ENCODE measurements at places on chromosomes 5 and 9. TPM values are rescaled to one million over a fixed set of nuclear protein-coding genes. Genes with fewer than 3 reads are reported as not detected.

The ZNG1C gene
- 22.1 TPM for total RNA-seq

The SLC6A19 gene
- total RNA-seq, result not detected

The IGFBPL1 gene
- not detected for total RNA-seq

The GFPT2 gene
- total RNA-seq, result 63.4 TPM

The NFIL3 gene
- total RNA-seq, result 17.7 TPM

The PTPN3 gene
- 0.17 TPM for total RNA-seq

The SHC3 gene
- 20.9 TPM for total RNA-seq

The NTRK2 gene
- total RNA-seq, result 0.26 TPM

The FBXL7 gene
- total RNA-seq, result 3.3 TPM

The CMBL gene
- 23.1 TPM for total RNA-seq

The SPATA31C1 gene
- not detected for total RNA-seq

The SNCAIP gene
- total RNA-seq, result 0.16 TPM

The CD74 gene
- total RNA-seq, result 0.94 TPM

The TRIP13 gene
- total RNA-seq, result 4.1 TPM

The FGF10 gene
- total RNA-seq, result 0.79 TPM

The ARL10 gene
- total RNA-seq, result 11.3 TPM

The IRX2 gene
- total RNA-seq, result 3.3 TPM

The GABBR2 gene
- total RNA-seq, result 0.43 TPM

The SMC2 gene
- total RNA-seq, result 9.6 TPM

The GRIA1 gene
- total RNA-seq, result 0.16 TPM

The FSTL4 gene
- total RNA-seq, result not detected

The EIF4E1B gene
- total RNA-seq, result not detected

The HAVCR2 gene
- total RNA-seq, result 3.3 TPM

The CCL27 gene
- total RNA-seq, result not detected

The PRUNE2 gene
- total RNA-seq, result 11.3 TPM

The RAD1 gene
- total RNA-seq, result 33.4 TPM

The MACIR gene
- total RNA-seq, result 5.8 TPM

The IFNA13 gene
- not detected for total RNA-seq

The C1QTNF3 gene
- total RNA-seq, result 1.1 TPM

The ABCA1 gene
- total RNA-seq, result 207 TPM

The GLIPR2 gene
- 101 TPM for total RNA-seq

The EXOSC2 gene
- 25.6 TPM for total RNA-seq

The N4BP3 gene
- total RNA-seq, result 1.8 TPM

The MAN1B1 gene
- 73.7 TPM for total RNA-seq

The RANBP3L gene
- under 0.01 TPM for total RNA-seq

The POU5F2 gene
- total RNA-seq, result 0.43 TPM

The PHYHD1 gene
- 16.3 TPM for total RNA-seq

The HAPLN1 gene
- total RNA-seq, result 0.77 TPM

The BRD8 gene
- total RNA-seq, result 43.0 TPM

The ARHGEF37 gene
- 1.8 TPM for total RNA-seq

The SAXO1 gene
- 0.09 TPM for total RNA-seq

The PLPPR1 gene
- not detected for total RNA-seq

The MYOT gene
- total RNA-seq, result not detected

The IL7R gene
- total RNA-seq, result 0.79 TPM

The PPP1R26 gene
- total RNA-seq, result 5.7 TPM

The ANKRD34B gene
- not detected for total RNA-seq

The KCNV2 gene
- total RNA-seq, result not detected

The CD274 gene
- total RNA-seq, result 1.6 TPM

The NIPAL4 gene
- total RNA-seq, result not detected

The FCN2 gene
- not detected for total RNA-seq

The SPATA31D4 gene
- not detected for total RNA-seq

The PCDH1 gene
- total RNA-seq, result under 0.01 TPM

The PKD2L2 gene
- not detected for total RNA-seq

The CBY3 gene
- total RNA-seq, result 0.16 TPM

The TSSK1B gene
- 0.16 TPM for total RNA-seq

The TMEFF1 gene
- 2.3 TPM for total RNA-seq

The AK8 gene
- total RNA-seq, result 0.47 TPM

The SPZ1 gene
- total RNA-seq, result not detected

The FGF1 gene
- total RNA-seq, result 0.34 TPM
